Aorta (tissue), 5 donors: ENCODE measurements at places on chromosomes 6 and 20.

- no peak for DNase-seq
Observed at GRCh38 chr6:16305246-16305725, 66.9 kb downstream of the GMPR start.

DNA sequence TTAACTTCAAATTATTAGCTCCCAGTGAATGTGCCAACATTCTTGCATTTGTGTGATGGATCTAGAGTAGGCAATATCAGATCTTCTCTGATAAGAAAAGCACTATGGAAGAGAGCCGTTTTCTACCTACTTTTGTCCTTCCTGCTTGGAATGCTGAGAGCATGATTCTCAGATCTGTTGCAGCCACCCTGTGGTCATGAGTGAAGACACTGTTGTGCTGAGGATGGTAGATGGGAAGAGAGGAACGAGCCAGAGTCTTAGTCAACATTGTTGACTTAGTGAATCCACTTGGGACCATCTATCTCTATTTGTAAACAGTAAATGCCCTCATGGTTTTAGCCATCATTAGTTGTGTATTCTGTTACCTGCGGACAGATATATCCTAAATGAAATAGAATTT is 202.6 kb downstream of the CD109 start:
- no peak for DNase-seq

- DNase-seq, result no peak
Observed at GRCh38 chr6:1903780-1904465, 294.2 kb downstream of the FOXC1 start.

- DNase-seq, result no peak
Observed at GRCh38 chr6:147820520-147820919, 312.0 kb downstream of the SAMD5 start.

DNA sequence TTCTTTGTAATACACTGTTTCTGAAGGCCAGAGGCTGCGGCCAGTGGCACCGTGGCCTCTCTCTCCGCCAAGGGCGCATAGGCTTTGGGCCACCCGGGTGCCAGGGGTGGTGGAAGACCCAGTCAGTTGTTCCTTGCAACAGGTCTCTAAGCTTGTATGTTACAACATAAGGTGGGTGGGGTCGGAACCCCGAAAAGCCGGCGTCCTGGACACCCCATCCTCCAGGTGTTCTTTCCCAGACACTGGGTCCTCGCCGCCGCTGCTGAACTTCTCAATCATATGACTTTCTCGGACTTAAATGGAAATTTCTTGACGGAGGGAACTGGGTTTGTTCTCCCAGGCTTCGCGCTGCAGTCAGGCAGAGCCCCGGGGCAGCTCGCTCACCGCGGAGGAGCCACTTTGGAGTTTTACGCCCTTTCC is 983 bp upstream of the KCNQ5 start:
- DNase-seq, result peak; percentile 76

DNA sequence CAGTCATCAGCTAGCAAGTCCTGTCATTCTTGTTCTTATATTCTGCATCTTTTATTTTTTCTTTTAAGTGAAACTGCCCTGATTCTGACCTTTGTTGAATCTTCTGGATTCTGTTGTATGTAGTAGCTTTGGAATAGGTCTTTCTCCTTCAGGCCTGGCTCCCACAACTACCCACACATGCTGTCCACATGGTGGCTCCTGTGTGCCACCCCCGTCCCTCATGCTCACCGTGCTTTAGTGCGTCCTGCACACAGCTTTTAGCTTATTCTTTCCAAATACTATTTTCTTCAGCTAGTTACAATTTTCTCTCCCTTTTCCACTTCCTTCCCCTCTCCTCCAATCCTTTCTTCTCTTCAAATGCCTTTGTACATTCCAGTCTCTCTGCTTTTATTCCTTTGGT is 61.8 kb downstream of the CTNNBL1 start:
- DNase-seq, result no peak
